ENCODE measurements at places on chromosomes 13 and 19. TPM values are rescaled to one million over a fixed set of nuclear protein-coding genes. Genes with fewer than 3 reads are reported as not detected.

The ZNF177 gene
- 0.64 TPM for total RNA-seq

The JAK3 gene
- total RNA-seq: 0.36 TPM

The ZNF574 gene
- 39.3 TPM for total RNA-seq

The CEACAM16 gene
- total RNA-seq: 0.14 TPM

The CACNG8 gene
- 1.1 TPM for total RNA-seq

The HIPK4 gene
- 0.32 TPM for total RNA-seq

The TICAM1 gene
- 9.8 TPM for total RNA-seq

The RDH8 gene
- total RNA-seq: 0.43 TPM

The ATP1A3 gene
- 5.7 TPM for total RNA-seq

The SIGLEC7 gene
- total RNA-seq: not detected

The SPTBN4 gene
- total RNA-seq: 0.90 TPM

The LHB gene
- not detected for total RNA-seq

The ZNF567 gene
- 7.0 TPM for total RNA-seq

The SHISA7 gene
- total RNA-seq: 0.02 TPM

All from A549 treated with RU486 at 1 μM for 4 hours (cell line).